ENCODE measurements at places on chromosomes 12 and 14.

GRCh38 chr14:37145395-37145794, 27.0 kb downstream of the SLC25A21 start:
- H3K4me1 ChIP-seq: no peaks in the 10 kb centered on the region
- H3K27me3 ChIP-seq: no peaks in the 10 kb centered on the region
- H3K36me3 ChIP-seq: no peaks in the 10 kb centered on the region
- no peak for DNase-seq

GRCh38 chr12:31508436-31509150, 82.3 kb downstream of the DENND5B start:
- no peaks in the 10 kb centered on the region for H3K4me1 ChIP-seq
- DNase-seq: no peak
- H3K36me3 ChIP-seq: no peaks in the 10 kb centered on the region
- H3K27me3 ChIP-seq: peaks cover 17% of the 10 kb centered on the region

DNA sequence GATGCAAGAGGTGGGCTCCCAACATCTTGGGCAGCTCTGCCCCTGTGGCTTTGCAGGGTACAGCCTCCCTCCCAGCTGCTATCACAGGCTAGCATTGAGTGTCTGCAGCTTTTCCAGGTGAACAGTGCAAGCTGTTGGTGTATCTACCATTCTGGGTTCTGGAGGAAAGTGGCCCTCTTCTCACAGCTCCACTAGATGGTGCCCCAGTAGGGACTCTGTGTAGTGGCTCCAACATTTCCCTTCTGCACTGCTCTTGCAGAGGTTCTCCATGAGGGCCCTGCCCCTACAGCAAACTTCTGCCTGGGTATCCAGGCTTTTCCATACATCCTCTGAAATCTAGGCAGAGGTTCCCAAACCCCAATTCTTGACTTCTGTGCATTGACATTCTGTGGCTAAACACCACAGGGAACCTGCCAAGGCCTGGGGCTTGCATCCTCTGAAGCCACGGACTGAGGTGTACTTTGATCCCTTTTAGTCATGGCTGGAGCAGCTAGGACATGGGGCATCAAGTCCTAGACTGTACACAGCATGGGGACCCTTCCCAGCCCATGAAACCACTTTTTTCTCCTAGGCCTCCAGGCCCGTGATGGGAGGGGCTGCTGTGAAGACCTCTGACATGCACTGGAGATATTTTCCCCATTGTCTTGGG, 24.0 kb upstream of the SLC38A1 start:
- H3K27ac ChIP-seq: no peak overlapping the region
- no peak overlapping the region for H3K4me3 ChIP-seq
- H3K4me1 ChIP-seq: peaks cover 6% of the 10 kb centered on the region
- H3K36me3 ChIP-seq: no peaks in the 10 kb centered on the region
- peaks cover 4% of the 10 kb centered on the region for H3K27me3 ChIP-seq

DNA sequence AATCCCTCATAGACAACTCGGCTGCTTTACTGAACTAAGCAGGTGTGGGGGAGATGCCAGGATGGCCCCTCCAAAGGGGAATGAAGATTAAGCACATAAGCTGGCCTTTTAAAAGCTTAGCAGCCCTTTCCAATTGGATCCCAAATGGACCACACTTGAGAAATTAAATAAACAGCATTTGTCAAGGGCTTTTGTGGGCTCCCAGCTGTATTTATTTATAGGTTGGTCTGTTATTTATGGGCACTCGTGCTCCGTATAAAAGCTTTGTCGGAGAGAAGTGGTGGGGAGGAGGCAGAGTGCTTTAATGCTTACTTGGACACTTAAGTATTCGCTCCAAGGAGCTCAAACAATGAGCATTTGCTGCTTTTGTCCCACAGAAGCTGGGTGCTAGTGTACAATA, 580.2 kb downstream of the MED13L start:
- no peak for DNase-seq
- no peak overlapping the region for H3K27ac ChIP-seq
- H3K4me3 ChIP-seq: no peak overlapping the region
- no peaks in the 10 kb centered on the region for H3K36me3 ChIP-seq

DNA sequence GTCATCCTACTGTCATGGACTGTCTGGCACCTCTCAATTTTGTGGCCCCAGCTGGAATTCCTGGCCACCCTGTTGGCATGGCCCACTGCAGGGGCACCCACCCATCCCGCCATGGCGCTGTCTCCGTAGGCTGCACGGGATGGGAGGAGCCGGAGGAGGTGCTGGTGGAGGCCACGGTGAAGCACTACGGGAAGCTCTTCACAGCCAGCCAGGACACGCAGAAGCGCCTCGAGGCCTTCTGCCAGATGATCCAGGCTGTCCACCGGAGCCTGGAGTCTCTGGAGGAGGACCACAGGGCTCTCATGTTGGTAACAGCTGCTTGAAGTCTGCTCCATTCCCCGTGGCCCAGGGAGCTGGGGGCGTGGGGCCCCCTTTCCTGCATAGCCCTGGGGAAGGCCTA, 3.9 kb downstream of the CCDC197 start:
- no peak for DNase-seq
- no peak overlapping the region for H3K27ac ChIP-seq
- peaks cover 2% of the 10 kb centered on the region for H3K36me3 ChIP-seq

DNA sequence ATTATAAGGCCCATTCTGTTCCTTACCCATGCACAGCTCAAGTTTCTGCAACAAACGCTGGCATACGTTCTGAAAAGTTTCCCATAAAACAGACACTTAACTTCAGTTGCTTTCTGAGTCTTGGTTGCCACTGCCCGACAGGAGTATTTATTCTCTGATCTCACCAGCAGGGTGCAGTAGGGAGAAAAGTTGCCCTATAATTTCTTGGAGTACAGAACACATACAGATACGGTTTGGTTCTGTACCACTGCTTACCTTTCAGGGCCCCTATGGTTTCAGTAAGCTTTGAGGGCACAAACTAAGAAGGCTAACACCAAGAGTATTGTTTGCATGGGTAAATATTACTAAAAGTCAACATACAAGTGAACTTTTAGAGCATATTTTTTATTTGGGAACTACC, 77.9 kb downstream of the SPATA7 start:
- H3K27me3 ChIP-seq: no peaks in the 10 kb centered on the region
- peaks cover 5% of the 10 kb centered on the region for H3K36me3 ChIP-seq
- H3K4me3 ChIP-seq: no peak overlapping the region
- no peaks in the 10 kb centered on the region for H3K4me1 ChIP-seq

DNA sequence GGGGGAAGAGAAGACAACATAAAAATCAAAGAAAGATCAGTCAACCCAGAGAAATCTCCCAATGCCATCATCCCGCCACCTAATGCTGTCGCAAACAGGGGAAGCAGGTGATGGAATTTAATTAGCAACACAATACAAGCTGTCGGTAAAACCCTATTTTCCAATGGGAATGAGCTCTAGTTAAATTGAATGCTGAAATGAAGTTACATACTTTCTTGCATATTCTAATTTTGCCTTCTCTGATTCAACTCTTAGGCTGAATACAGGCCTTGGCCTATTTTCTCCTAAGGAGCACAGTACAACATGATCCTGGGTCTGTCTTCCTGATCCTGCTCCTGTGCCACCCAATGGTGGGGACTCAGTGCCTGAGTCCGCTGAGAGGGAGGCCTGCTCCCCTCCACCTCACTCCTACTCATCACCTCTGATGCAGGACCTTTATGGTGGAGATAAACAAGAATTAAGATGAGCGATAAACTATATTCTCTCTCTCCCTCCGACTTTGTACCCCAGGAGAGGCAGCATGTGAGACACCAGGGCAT, 238.8 kb downstream of the GXYLT1 start:
- no peak for DNase-seq
- no peak overlapping the region for H3K27ac ChIP-seq
- peaks cover 4% of the 10 kb centered on the region for H3K27me3 ChIP-seq
- H3K4me3 ChIP-seq: no peak overlapping the region

DNA sequence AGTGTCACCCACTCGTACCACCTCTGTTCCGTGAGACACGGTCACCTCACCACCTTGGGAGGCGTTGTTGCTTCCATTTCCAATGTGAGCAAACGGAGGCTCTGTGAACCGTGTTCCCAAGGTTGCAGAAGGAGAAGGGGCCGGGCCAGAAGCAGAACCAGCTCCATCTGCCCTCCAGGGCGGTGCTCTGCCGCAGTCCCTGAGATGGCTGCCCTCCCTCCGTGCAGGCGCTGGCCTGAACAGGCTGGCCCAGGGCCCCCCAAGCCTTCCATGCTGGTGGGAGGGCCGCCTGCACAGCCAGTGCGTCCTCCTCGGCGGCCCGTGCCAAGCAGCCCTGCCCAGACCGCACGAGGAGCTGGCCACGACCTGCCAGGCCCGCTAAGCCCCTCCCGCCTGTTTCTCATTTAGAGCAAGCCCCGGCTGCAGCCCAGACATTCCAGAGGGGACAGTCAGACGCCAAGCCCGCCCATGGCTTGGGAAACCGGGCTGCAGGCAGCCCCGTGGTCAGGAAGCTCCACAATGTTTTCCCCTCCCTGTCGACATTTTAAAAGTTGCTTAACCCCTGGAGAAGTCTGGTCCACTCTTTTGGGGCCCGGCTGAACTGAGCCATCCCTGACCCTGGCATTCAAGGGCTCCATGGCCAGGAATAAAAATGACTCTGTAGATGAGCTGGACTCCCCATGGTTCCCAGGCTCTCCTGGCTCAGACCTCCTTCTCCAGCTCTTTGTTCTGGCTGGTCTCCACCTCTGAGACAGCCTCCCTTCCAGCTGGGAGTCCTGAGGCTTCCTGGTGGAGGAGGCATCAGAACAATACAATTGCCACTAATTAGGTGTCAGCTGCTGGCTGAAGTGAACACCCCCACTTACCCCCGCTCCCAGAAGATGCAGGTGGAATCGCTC, 236.0 kb downstream of the BCL11B start:
- no peak overlapping the region for H3K27ac ChIP-seq
- H3K4me3 ChIP-seq: no peak overlapping the region
- DNase-seq: no peak
- H3K4me1 ChIP-seq: no peaks in the 10 kb centered on the region
- peaks cover 10% of the 10 kb centered on the region for H3K27me3 ChIP-seq
- no peaks in the 10 kb centered on the region for H3K36me3 ChIP-seq

DNA sequence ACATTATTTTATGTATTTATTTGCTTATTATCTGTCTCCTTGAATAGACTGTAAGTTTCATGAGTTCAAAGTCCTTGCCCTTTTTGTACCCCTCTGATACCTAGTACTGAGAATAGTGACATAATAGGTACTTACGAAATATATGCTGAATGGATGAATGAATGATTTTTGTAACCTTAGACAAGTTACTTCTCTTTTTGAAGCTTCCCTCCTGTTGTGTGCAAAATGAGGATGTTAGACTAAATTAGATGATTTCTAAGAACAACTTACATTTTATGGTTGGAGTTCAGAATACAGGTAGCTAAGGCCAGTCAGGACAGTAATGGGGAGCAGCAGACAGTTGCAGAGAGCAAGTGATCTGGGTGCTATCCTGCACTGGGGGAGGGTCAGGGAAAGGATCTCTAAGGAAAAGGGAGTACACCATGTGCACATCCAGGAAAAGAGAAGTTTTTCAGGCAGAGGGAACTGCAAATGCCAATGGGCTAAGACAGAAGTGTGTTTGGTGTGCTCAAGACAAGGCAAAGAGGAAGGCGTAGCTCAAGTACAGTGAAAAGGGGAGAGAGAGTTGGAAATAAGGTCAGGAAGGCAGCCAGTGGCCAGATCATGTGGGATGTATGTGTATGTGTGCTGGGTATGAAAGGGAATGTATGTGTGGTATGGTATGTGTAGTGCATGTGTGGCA, 59.4 kb upstream of the AMIGO2 start:
- H3K27me3 ChIP-seq: no peaks in the 10 kb centered on the region
- peaks cover 4% of the 10 kb centered on the region for H3K36me3 ChIP-seq
- no peak for DNase-seq
- no peak overlapping the region for H3K27ac ChIP-seq

DNA sequence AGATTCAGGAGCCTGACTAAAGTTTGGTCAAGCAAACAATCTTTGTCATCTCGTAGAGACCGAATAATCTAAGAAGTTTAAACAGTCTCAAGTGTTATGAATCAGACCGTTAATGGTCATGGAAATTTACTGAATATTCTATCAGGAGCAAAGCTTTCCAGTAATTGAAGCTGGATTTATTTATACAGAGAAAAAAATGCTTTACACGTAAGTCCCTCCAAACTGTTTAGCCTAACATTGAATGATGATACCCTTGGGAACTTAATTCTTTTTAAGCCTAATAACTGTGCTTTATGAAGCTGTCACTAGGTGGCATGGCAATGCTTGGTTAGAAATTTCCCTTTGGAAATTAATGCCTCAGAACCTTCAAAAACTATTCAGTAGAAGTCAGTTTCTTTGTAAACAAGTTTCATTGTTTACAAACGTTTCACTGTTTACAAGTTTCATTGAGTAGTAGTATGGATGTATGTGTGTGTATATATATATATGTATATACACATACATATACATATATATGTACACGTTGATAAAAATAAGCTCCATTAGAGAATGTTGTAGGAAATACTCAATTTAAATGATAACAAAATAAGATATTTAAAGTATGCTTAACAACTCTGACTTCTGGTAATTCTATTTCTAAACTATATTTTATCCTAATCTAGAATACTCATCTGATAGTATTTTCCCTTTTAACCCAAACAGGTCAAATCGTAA, 32.1 kb downstream of the DEPDC4 start:
- no peak overlapping the region for H3K27ac ChIP-seq
- H3K36me3 ChIP-seq: no peaks in the 10 kb centered on the region
- no peak for DNase-seq
- H3K4me3 ChIP-seq: no peak overlapping the region
- no peaks in the 10 kb centered on the region for H3K4me1 ChIP-seq

- H3K36me3 ChIP-seq: peaks cover 2% of the 10 kb centered on the region
- H3K4me3 ChIP-seq: no peak overlapping the region
- H3K27me3 ChIP-seq: peaks cover 13% of the 10 kb centered on the region
- H3K27ac ChIP-seq: no peak overlapping the region
- no peak for DNase-seq
Measured at GRCh38 chr12:47983541-47984115, 20.2 kb downstream of the TMEM106C start.

DNA sequence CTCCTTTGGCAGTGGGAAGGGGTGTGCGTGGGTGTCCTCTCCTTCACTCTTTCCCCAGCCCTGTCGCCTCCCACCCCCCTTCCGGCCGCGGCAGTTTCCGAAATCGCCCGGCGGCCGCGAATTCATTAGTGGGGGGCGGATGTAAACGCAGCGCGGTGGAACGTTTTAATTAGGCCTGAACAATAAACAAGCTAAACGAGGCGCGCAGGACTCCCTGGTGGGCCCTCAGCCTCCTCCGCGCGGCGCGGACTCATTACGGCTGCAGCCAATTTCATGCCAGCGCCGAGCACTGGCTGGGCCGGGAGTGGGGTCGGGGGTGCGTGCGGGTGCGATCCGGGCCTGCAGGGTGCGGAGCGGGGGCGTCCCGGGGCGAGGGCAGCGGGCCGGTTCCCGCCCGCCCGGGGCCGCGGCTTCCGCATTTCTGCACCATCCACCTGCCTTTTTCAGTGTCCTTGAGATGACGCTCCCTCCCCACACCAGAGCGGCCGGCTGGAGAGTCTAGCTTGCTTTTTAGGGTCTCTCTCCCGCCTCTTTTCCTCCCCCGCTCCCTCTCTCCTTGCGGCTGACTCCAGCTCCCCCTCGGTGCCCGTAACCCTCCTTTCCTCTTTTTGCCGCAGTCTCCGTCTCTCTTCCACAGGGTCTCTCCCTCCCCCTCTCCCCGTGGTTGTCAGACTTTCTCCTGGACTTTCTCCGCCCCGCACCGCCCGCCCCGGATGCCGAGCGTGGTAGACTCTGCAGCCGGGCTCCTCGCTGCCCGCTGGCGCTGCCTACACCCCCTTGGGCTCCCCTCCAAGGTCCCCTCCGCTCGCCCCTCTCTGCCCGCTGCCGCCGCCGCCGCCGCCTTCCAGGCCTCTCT, at the start of gene CISTR:
Gene CISTR (minus strand): TSS at position 644 of the 856 bp plus-strand sequence.
- no peak within 1 kb of the TSS for H3K4me3 ChIP-seq
- peaks cover 12% of the 10 kb centered on the region for H3K27me3 ChIP-seq
- H3K36me3 ChIP-seq: peaks cover 2% of the 10 kb centered on the region
- peak; percentile 19 for DNase-seq

- peaks cover 6% of the 10 kb centered on the region for H3K4me1 ChIP-seq
- no peak overlapping the region for H3K27ac ChIP-seq
- H3K36me3 ChIP-seq: peaks cover 7% of the 10 kb centered on the region
Measured at GRCh38 chr14:35576856-35577255, 42.9 kb downstream of the INSM2 start.
